AG20443 (cell line): ENCODE measurements at places on chromosomes 3 and 15.

DNA sequence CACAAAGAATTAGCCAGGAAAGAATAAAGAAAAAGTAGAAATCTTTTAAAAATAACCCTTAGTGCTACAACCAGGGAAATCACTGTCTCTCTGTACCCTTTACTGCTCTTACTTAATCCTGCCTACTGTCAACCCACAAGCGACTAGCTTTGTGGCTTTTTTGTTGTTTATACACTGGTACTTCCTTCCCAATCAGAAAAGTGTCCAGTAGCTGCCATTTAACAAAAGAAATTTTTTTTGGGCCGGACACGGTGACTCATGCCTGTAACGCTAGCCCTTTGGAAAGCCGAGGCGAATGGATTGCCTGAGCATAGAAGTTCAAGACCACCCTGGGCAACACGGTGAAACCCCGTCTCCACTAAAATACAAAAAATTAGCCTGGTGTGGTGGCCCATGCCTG lies 13.8 kb upstream of the FAM219B start:
- no peak for DNase-seq

DNA sequence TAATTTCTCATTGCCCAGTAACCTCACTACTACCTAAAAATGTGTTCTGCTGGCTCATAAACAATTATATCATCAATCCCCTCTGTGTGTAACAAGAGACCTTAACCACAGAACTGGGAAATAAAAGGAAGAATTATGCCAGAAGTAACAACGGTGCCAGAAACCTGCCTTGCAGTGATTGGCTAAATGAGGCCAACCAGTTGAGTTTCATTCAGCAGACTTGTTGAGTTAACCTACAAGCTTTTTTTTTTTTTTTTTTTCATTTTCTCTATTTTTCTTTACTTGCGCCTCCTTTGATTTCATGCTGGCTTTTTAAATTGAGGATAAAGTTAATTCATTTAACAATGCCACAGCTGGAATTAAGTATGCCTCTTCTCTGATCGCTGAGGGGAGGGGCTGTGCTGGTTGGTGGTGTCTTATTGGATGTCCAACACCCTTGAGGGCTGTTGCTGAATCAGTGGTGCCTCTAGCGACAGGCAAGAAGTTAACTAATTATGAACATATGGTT lies 30.0 kb upstream of the GMNC start:
- DNase-seq: no peak

DNA sequence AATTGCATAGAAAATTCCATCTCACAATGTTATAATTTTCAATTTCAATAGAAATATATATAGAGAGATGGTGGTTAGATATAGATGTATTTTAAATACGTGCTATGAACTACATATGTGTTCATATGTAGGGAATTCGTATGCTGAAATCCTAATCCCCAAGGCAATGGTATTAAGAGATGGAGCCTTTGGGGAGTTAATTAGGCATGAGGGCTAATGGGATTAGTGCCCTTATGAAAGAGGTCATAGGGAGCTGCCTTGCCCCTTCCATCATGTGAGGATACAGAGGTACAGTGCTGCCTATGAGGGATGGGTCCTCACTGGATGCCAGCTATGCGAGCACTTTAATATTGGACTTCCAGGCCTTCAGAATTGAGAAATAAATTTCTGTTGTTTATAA lies 79.6 kb upstream of the CCDC54 start:
- no peak for DNase-seq

- peak; percentile 39 for DNase-seq
These were observed 109.8 kb downstream of the RPL22L1 start for GRCh38 chr3:170760174-170760526.

- peak; percentile 70 for DNase-seq
These were observed 38.7 kb downstream of the GUCA1C start for GRCh38 chr3:108914774-108915641.

- DNase-seq: peak; percentile 37
These were observed 178.5 kb upstream of the ZBTB20 start for GRCh38 chr3:115325539-115325938.
